NCI-H69 (cell line): ENCODE measurements at places on chromosomes 12 and 14.

DNA sequence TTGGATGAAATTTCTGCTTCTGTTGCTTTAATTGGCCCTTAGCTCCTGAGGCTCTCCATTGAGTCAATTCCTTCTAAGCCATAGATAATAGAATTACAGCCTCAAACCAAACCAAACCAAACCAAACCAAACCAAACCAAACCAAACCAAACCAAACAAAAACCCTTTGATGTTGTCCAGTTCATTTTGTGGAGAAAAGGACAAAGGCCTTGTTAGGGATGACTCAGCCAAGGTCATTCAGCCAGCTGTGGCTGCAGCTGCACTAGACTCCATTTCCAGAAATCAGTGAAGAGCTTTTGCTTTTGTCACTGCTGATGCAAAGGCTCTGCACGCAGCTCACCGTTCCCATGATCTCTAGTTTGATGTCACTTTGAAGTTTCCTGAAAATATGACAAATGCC is 82.2 kb upstream of the RMST start:
- no peak for DNase-seq

GRCh38 chr12:107967170-107967569 is 161.9 kb upstream of the WSCD2 start:
- DNase-seq, result peak; percentile 8

- DNase-seq, result no peak
Measured at GRCh38 chr14:102717276-102717675, 60.0 kb upstream of the TRAF3 start.

- DNase-seq, result no peak
Measured at GRCh38 chr12:132467511-132467910, 22.4 kb upstream of the FBRSL1 start.

- no peak for DNase-seq
Measured at GRCh38 chr14:94377866-94378470, 10.4 kb downstream of the SERPINA1 start.

GRCh38 chr14:22781301-22781991 is 15.0 kb downstream of the OXA1L start:
- no peak for DNase-seq

DNA sequence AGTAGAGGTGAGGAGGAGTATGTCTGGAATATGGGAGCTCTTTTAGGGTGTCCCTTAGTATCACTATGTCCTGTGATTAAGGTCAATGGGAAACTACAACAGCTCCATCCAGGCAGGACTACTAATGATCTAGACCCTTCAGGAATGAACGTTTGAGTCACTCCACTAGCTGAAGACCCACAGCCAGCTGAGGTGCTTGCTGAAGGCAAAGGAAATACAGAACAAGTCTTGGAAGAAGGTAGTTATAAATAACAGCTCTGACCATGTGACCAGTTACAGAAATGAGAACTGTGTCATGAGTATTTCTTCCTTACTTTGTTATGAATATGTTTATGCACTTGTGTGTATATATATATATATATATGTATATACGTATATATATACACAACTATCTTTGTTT is 40.5 kb upstream of the USP44 start:
- DNase-seq, result no peak

GRCh38 chr12:54251667-54252284 is 28.1 kb downstream of the CBX5 start:
- DNase-seq, result peak; percentile 73

DNA sequence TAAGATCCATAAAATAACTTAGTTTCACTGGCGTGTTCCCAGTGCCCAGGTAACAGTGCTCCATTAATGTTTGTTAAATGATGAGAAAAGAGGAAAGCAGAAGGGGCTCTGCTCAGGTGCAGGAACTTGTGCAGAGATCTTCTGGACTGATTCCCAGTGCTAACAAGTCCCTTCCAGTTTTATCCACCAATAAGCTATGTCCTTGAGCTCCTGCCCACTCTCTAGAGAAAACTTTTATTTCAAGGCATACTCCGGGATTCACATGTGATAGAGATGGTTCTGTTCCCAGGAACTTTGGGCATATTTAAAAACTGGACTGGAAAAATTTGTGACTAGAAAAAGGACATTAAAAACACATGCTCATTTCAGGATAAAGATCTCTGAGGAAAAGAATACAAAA is 1.9 kb downstream of the GYS2 start:
- DNase-seq, result no peak

DNA sequence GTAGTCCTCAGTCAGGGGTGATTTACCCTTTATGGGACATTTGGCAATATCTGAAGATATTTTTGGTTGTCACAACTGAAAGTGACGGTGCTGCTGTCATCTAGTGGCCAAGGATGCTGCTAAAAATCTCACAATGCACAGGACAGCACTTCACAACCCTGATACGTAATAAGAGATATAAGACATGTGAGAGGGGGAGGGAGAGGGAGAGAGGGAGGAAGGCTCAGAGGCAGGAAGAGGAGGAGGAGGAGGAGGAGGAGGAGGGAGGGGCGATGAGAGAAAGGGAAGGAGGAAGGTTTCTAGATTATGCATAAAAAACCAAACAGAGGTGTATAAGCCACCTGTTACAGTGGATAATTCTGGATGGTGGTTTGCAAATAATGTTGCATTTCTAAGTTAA is 14.3 kb downstream of the MYL2 start:
- DNase-seq, result peak; percentile 54

- DNase-seq, result no peak
Measured at GRCh38 chr14:25803386-25804018, 753.6 kb upstream of the STXBP6 start.

DNA sequence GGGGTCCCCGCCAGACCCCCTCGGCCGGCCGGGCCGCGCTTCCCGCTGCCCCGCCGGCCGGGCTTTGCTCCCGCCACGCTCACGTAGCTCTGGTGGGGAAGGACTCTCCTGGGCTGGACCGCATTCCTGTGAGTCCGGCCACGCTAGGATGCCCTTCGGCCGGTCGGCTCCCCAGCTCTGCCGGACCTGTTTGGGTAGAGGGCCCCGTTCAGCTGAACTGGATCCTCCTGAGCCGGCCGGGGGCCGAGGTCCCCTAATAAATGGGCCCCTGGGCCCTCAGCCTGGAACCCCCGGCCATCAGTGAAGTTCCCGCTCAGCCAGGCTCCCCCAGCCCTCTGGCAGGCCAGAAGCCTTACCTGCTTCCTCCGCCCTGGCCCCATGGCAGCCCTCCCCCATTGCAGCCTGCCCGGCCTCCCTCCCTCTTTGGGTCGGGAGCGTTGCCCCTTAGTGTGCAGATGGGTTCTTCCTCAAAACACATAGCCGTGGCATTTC is 593 bp downstream of the UNC119B start:
- peak; percentile 49 for DNase-seq

- DNase-seq, result no peak
Measured at GRCh38 chr14:81633496-81633895, 99.8 kb upstream of the SEL1L start.

DNA sequence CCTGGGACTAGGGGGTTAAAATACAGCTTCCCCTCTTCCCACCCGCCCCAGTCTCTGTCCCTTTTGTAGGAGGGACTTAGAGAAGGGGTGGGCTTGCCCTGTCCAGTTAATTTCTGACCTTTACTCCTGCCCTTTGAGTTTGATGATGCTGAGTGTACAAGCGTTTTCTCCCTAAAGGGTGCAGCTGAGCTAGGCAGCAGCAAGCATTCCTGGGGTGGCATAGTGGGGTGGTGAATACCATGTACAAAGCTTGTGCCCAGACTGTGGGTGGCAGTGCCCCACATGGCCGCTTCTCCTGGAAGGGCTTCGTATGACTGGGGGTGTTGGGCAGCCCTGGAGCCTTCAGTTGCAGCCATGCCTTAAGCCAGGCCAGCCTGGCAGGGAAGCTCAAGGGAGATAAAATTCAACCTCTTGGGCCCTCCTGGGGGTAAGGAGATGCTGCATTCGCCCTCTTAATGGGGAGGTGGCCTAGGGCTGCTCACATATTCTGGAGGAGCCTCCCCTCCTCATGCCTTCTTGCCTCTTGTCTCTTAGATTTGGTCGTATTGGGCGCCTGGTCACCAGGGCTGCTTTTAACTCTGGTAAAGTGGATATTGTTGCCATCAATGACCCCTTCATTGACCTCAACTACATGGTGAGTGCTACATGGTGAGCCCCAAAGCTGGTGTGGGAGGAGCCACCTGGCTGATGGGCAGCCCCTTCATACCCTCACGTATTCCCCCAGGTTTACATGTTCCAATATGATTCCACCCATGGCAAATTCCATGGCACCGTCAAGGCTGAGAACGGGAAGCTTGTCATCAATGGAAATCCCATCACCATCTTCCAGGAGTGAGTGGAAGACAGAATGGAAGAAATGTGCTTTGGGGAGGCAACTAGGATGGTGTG is 1.9 kb downstream of the GAPDH start:
- DNase-seq, result no peak

GRCh38 chr12:55830601-55831446 is 1.4 kb upstream of the DNAJC14 start:
- peak; percentile 86 for DNase-seq

DNA sequence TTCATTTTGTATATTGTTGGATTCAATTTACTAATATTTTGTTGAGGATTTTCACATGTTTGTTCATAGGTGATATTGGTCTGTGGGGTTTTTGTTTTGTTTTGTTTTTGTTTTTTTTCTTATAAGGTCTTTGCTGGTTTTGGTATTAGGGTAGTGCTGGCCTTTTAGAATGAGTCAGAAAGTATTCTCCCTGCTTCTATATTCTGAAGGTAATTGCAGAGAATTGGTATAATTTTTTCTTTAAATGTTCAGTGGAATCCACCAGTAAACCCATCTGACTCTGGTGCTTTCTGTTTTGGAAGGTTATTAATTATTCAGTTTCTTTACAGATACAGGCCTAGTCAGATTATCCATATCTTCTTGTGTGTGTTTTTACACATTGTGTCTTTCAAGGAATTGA is 8.9 kb downstream of the TOGARAM1 start:
- no peak for DNase-seq

DNA sequence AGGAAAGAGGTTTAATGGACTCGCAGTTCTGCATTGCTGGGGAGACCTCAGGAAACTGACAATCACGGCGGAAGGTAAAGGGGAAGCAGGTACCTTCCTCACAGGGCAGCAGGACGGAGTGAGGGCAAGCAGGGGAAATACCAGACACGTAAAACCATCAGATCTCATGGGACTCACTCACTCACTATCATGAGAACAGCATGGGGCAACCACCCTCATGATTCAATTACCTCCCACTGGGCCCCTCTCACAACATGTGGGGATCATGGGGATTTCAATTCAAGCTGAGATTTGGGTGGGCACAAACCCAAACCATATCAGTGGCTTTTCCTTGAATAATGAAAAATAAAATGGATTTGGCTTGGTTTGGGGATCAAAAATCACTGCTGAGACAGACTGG is 380.5 kb downstream of the VRK1 start:
- no peak for DNase-seq

DNA sequence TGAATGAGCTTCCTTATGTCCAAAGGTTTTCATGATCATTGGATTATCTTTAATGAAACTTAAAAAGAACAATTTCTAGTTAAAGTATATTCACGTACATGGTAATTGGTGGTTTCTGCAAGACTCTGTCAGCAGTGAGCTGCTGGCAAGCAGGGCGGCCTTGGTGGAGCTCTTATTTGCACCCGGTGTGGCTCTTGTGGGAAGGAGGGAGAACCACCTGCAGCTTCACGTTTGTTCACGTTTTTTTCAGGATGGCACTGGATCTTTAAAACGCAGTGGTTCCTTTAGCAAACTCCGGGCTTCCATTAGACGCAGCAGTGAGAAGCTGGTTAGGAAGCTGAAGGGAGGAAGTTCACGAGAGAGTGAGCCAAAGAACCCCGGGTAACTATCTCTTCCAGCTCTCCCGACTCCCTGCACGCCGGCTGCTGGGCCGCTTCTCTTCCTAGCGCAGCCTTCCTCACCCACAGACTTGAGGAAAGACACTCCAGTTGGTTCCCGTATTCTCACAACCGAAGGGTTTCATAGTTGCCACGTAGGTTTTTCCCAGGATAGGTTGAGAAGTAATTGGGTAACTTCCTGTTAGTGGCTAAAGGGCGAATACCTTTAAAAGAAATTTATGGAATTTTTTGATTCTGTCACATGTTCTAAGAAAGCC is 28.3 kb downstream of the XRCC3 start:
- no peak for DNase-seq

GRCh38 chr14:71103662-71104484 is 196.6 kb downstream of the PCNX1 start:
- DNase-seq, result peak; percentile 76

GRCh38 chr12:79063258-79063657 is 198.7 kb downstream of the SYT1 start:
- no peak for DNase-seq

DNA sequence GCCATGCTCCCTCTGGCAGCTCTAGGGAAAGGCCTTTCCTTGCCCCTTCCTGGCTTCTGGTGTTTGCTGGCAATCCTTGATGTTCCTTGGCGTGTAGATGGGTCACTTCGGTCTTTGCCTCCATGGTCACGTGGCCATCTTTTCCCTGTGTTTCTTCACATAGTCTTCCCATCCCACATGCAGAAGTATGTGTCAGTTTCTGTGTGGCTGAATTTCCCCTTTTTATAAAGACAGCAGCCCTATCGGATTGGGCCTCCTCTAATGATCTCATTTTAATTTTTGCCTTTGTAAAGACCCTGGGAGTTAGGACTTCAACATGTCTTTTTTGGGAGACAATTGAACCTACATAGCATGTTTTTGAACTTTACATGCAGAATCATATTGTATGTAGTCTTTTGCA is 107.2 kb upstream of the FGD4 start:
- DNase-seq, result no peak

DNA sequence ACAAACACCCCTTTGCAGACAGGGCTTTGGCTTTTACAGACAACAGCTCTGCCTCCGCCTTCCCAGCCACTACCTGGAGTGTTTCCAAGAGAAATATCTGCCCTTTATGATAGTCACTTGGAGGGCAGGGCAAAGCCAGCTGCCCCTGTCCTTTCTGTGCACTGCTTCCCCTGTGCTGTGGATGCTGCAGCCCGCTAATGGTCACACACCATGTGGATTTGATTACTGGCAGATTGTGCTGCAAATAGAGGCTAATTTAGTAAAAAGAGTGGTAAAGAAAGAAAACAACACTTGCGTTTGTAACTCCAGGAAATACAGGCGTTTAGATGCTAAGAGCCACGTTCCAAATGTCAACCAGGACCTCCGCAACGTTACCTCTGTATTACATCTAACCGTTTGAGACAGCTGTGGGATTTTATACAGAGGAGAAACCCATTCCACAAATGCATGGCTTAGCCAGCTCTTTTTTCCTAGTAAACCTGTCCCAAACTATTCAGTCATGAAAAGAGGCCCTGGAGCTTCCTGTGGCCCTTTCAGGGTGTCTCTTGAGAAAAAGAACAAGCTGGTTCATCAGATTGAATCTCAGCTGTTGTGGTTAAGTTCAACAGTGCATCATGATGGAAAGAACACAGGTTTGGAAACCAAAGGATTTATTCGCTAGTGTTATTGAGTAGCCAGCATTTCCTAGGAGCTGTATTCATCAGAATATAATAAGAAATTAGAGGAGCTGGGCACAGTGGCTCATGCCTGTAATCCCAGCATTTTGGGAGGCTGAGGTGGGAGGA is 30.1 kb upstream of the PWP1 start:
- peak; percentile 54 for DNase-seq

GRCh38 chr12:54136844-54137580 is 51.8 kb downstream of the SMUG1 start:
- DNase-seq, result peak; percentile 69

GRCh38 chr12:105212438-105212837 is 23.5 kb downstream of the APPL2 start:
- no peak for DNase-seq

GRCh38 chr14:62081951-62082350 is 319.7 kb downstream of the SNAPC1 start:
- DNase-seq, result no peak
